ENCODE measurements at places on chromosomes 5 and 9.

GRCh38 chr5:1511651-1512540 is 11.9 kb downstream of the LPCAT1 start:
- DNase-seq: no peak

DNA sequence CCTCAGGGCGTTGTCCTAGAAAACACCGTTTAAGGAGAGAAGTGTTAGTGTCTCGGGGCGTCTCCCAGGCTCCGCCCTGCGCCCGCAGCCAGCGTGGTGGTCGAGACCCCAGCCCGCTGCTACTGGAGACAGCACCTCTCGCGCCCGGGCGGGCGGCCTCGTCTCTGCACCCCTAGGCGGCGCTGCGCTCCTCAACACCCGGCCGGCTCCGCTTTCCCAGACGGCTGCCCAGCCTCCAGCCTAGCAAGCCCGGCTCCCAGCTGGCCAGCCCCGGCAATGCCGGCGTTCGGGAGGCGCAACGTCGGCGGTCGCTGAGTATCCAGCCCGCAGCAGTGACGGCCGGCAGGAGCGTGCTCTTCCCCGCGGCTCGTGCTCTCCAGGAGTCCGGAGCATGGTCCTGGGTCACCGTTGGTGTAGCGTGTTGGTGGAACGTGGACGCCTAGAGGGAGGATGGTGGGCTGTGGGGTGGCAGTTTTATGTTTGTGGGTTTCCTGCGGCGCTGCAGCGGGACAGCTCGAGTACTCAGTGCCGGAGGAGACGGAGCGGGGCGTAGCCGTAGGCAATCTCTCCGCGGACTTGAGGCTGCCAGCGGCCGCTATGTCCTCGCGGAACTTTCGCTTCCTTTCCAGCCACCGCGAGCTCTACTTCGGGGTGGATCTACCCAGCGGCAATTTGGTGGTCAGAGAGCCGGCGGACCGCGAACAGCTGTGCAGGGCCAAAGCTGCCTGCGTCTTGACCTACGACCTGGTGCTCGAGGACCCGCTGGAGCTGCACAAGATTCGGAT is 536 bp downstream of the PCDHAC1 start:
- DNase-seq: peak; percentile 20

GRCh38 chr9:135849181-135849580 is 58.2 kb downstream of the CAMSAP1 start:
- no peak for DNase-seq

DNA sequence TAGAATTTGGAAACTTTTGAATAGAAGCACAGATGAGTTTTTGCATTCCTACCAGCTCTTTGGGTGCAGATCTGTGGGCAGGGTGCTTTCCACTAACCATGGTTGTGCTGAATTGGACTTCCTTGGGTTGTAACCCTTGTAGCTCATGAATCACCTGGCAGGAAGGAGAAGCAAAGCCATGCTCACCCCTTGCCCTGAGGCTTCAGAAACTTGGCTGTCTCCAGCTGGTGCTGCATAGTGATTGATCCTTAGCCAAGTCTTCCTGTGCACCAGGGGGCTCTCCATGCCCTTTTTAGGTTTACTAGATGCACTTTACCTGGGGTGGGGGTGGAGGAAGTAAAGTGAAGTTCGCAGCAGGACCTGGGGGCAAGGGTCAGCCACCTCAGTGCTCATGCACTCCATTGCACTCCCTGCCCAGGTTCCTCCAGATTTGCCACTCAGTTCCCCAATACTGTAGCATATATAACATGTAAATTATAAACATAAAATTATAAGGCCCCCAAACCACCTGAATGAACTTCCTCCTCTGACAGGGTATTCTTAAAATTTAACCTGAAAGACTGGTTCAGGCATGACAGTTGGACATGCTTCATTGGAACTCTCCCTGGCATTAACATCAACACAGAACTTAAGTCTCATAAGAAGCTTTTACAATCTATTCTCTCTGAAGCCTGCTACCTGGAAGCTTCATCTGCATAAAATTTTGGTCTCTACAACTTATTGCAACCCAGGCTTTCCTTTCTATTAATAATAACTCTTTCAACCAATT is 25.8 kb upstream of the IFNA14 start:
- DNase-seq: no peak

- no peak for DNase-seq
These were observed 10.1 kb downstream of the OLFML2A start for GRCh38 chr9:124786881-124787573.

DNA sequence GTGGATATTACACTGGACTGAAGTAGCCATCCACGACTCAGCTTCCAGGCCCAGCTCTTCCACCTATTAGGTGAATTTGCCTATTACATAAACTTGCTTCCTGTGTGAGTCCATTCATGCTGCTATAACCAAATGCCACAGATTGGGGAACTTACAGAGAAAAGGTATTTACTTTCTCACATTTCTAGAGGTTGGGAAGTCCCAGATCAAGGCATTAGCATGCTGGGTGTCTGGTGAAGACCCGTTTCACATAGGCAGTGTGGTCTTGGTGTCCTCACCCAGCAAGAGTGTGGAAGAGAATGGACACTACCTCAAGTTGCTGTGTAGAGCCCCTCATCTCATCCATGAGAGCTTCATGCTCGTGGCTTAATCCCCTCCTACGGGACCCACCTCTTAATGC is 282.6 kb downstream of the IRX1 start:
- no peak for DNase-seq

DNA sequence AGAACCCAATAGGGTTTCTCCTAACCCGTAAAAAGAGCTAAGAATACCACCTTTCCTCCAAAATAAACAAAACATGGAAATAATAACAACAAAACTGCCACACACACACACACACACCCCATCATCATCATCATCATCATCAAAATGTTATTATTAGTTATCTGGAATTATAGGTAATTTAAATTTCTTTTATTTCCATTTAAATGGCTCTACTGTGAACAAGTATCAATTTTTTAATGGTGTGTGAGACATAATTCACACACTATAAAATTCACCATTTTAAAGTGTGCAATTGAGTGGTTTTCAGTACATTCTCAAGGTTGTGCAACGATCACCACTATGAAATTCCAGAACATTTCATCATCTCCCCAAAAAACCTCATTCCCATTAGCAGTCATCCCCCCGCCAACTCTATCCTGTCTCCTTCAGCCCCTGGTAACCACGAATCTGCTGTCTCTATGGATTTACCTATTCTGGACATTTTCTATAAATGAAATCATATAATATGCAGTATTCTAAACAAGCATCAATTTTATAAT is 172.7 kb downstream of the ROR2 start:
- DNase-seq: no peak

GRCh38 chr5:74314906-74315305 is 325.6 kb downstream of the ENC1 start:
- DNase-seq: no peak

DNA sequence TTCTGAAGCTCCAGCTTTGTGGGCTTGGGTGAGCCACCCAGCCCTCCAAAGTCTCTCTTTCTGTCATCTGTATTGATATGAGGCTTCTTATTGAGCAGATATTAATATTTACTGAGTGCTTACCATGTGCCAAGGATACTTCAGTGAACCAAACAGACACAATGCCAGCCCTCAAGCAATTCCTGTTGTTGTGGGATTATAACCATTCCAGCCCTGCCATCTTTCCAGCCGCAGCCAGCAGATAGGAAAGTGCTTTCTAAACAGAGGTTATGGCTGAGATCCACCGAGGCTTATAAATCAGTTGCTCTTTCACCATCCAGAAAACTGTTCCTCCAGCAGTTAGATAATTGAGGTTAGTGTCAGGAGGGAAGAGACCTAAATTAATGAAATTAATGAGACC is 137.7 kb upstream of the ALDH1B1 start:
- DNase-seq: no peak

- no peak for DNase-seq
These were observed 40.0 kb upstream of the CDH6 start for GRCh38 chr5:31153521-31153920.

- DNase-seq: no peak
These were observed at the start of gene PCDHGC4 for GRCh38 chr5:141484641-141485311. Gene PCDHGC4 (plus strand): TSS chr5:141485030. CDS start chr5:141485174, 144 bp downstream.

- DNase-seq: no peak
These were observed 95.4 kb upstream of the SSBP2 start for GRCh38 chr5:81846301-81846700.

- no peak for DNase-seq
These were observed 1829.9 kb downstream of the EFNA5 start for GRCh38 chr5:105840800-105841199.

GRCh38 chr5:109029847-109030246 is 282.1 kb downstream of the FER start:
- DNase-seq: no peak

- no peak for DNase-seq
These were observed 1021.9 kb downstream of the CDH12 start for GRCh38 chr5:21831145-21831787.

DNA sequence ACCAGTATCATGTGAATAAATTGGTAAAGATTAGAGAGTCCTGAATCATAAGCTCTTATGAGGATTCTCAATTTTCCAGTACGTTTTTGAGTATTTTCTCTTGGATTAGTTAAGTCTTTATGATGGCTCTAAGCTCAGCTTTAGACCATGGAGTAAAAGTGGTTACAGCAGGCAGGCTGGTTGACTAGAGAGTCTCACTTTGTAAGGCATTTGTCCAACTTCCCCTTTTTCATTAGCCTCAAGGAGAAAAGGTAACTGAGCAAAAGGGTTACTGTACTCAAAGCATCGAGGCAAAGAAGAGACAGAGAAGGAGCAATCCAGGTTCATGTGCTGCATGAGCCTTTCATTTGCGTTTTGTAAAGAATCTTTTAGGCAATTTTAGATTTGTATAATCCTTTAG is 8.5 kb downstream of the NOP16 start:
- DNase-seq: no peak

GRCh38 chr5:121805911-121806310 is 45.8 kb upstream of the FTMT start:
- no peak for DNase-seq

- no peak for DNase-seq
These were observed 395.0 kb downstream of the MLLT3 start for GRCh38 chr9:20227166-20227874.

- DNase-seq: no peak
These were observed 538.8 kb downstream of the TMEM38B start for GRCh38 chr9:106233116-106233515.

DNA sequence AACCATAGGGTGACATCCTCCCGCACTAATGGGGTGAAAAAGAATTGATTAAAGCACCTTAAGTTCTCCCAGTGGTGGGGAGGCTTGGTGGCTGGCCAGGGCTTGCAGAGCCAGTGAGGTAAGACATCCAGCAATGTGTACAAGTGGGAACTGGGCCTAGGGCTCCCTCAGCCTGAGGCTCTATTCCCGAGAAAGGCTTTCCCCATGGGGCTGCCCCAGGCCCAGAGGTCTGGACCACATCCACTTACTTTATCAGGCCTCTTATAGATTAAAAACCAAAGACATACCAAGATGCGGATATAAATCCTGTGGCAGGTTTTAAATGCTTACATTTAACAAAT is 35.3 kb downstream of the C5orf15 start:
- DNase-seq: no peak

- no peak for DNase-seq
These were observed 9.6 kb downstream of the GPX3 start for GRCh38 chr5:151030056-151030336.

DNA sequence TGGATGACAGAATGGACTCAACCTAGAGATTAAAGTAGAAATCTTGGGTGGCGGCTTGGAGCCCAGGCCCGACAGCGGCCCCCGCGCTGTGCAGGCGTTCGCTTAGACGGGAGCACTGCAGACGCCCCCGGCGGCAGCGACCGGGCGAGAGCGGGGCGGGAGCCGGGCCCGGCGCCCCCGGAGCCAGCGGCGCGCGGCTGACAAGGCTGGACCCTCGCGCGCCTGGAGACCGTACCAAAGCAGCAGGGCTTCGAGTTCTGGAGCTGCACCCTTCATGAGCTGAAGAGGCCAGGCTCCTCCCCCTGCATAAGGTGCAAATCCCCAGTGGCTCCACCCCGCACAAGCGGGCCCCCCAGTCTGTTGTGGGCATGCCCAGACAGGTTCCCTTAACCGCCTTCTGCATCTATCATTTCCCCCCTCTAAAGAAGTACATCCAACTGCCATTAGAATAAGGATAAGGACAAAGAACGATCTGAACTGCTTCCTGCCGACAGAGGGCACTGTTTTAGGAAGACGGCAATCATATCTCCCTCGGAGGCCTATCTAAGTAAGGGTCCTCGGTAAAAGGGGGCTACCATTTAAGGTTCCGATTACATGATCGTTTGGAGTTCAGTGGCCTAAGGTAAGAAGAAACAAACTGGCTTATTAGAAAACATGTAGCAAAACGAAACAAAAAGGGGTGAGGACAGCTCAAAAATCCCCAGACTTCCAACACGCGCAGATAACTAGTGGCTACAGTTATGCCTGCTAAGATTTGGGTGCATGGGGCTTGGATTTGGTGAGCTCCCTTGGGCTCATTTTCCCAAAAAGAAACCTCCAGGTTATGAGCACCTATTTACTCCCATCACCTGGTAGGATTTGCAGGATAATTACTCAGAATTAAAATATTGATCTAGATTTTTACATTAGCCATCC is 66.3 kb downstream of the RGMB start:
- DNase-seq: peak; percentile 4

- no peak for DNase-seq
These were observed 63.0 kb downstream of the NIPSNAP3B start for GRCh38 chr9:104826911-104827310.

- no peak for DNase-seq
These were observed 135.9 kb upstream of the FBN2 start for GRCh38 chr5:128673970-128674369.

DNA sequence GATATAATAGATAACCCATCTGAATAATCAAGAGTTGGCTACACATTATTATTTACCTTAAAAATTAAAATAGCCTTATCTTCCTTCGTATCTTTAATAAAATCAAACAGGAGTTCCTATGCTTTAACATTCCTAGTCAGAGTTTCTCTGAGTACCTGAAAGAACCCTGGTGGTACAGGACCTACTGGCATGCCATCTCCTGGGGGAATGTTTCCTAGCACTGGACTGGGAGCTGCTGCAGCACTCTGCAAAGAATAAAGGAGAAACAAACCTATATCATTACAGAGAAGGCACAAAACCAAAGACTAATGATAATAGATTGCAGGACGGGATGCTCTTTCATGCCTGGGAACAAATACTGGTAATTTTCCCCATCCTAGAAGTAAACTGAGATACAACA is 119.5 kb upstream of the ACOT12 start:
- no peak for DNase-seq

GRCh38 chr9:70398145-70398556 is 16.3 kb downstream of the KLF9 start:
- DNase-seq: peak; percentile 53

- no peak for DNase-seq
These were observed 244.3 kb upstream of the PUM3 start for GRCh38 chr9:3088219-3088618.
